Kasumi-1 (cell line): ENCODE measurements at places on chromosomes 6 and 20.

- DNase-seq, result no peak
Observed at GRCh38 chr20:42686057-42686456, 503.6 kb downstream of the PTPRT start.

GRCh38 chr6:81774542-81774941, 22.1 kb upstream of the TENT5A start:
- no peak for DNase-seq

GRCh38 chr6:89214197-89214596, 3.0 kb downstream of the GABRR1 start:
- no peak for DNase-seq

DNA sequence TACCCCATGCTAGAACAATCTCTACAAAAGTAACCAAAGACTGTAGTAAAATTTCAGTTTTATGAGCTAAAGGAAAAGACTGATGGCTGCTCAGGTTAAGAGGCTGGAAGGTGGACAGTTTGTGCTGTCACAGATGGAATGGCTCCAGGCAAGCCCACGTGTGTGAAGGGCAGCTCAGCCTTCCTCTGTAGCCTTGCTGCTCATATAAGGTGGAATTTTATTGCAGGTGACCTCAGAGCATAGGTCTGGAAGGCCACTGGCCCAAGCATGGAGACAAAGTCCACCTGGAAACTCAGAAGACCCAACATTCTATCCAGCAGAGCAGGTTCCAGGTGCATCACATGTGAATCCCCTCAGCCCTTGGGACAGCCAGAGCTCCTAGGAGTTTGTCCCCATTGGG, 53.6 kb downstream of the KAT14 start:
- no peak for DNase-seq

GRCh38 chr6:26202201-26202611, 115.0 kb downstream of the HFE start:
- DNase-seq, result no peak

DNA sequence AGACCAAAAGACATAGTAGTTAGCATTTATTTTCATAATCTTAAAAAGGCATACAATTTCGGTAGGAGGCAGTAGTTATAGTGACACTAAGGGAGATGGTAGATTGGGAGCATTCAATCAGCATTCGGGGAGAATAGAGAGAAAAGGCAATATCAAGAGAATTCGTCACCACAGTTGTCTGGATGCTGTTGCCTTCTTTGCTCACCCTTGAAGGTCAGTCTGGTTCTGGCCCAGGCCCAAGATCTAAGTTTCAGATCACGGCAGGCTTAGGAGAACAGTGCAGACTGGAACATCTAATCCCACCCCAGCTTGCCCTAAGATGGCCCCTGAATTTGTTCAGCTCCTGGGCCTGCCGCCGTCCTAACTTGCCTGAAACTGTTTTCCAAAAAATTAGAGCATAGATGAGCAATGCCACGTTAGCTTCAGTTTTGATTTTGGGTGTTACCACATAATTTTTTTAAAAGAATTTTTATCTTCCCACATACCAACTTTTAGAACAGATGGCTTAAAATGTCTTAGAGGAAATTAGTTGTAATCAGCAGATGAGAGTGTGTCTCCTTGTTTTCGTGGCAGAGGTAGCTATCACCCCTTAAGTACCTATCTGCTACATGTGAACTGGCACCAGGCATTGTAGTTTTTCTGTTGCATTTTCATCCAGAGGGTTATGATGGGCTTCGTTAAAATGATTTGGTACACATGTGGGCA, 8.3 kb upstream of the CEP85L start:
- DNase-seq, result no peak

DNA sequence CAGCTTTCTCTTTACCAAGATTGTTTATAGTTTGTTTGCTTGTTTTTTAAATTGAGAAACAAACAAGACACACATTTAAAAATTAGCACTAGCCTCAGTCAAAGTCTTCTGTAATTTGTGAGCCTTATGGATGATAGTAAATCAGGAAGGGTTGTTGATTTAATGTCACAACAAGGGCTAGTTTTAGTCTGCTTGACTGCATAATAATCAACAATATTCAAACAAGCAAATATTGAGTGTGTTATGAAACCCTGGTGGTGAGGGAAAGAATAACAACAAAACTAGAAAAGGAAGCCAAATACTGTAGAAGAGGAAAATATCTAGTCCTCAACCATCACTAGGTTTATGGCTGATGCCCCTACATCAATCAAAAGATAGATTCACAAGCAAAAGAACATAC, 228.6 kb downstream of the TBC1D7 start:
- peak; percentile 39 for DNase-seq

DNA sequence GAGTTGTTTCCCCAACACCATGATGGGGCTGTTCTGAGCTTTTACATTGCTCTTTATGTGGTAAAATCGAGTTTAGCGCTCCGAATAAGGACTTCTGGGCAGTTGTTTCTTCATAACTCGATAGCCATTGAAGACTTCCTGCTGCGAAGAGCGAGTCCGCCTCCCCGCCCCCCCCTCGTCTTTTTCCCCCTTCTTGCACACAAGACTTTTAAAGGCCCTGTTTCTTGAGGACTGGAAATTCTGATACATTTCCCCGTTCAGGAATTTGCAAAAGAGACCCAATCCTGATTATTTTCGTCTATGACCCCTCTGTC, 1.5 kb upstream of the CITED2 start:
- peak; percentile 69 for DNase-seq
